ENCODE measurements at places on chromosomes 5 and 9.

DNA sequence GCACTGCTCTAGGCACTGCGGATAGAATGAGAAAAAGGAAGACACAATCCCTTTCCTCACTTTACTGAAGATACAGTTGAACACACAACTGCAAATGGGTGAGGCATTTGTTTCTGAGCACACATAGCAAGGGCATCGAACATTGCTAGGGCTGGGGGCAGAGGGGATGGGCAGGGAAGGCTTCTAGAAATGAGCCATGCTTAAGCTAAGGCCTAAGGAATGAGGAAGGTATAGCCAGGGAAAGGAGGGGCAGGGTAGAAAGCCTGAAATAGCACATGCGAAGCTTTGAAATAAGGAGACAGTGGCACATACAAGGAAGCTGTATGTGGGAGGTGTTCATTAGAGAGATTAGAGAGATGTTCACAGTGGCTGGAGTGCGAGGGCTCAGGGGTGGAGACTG lies 92.7 kb downstream of the KIF4B start:
- no peak for DNase-seq

DNA sequence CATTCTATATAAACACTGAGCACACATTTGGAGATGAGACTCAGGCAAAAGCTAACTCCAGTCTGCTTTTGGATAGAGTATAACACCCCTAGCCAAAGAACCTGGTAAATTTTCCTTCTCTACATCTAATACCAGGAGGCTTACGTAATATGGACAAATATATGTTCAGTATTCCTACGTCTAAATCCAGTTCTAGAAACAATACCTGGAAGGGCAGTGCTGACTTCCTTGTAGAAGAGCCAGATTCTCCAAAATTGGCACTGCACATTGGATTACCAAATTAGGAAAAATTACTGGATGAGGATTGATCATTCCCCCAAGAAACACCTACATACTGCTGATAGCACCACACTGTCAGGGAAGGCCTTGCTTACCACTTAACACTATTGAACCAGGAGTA lies 247.4 kb downstream of the SAXO1 start:
- no peak for DNase-seq

- no peak for DNase-seq
These were observed 412.1 kb upstream of the CLINT1 start for GRCh38 chr5:158270996-158271554.

GRCh38 chr5:21806271-21806670 lies 1046.9 kb downstream of the CDH12 start:
- DNase-seq: no peak

GRCh38 chr9:7467186-7467585 lies 332.4 kb downstream of the DMAC1 start:
- no peak for DNase-seq

DNA sequence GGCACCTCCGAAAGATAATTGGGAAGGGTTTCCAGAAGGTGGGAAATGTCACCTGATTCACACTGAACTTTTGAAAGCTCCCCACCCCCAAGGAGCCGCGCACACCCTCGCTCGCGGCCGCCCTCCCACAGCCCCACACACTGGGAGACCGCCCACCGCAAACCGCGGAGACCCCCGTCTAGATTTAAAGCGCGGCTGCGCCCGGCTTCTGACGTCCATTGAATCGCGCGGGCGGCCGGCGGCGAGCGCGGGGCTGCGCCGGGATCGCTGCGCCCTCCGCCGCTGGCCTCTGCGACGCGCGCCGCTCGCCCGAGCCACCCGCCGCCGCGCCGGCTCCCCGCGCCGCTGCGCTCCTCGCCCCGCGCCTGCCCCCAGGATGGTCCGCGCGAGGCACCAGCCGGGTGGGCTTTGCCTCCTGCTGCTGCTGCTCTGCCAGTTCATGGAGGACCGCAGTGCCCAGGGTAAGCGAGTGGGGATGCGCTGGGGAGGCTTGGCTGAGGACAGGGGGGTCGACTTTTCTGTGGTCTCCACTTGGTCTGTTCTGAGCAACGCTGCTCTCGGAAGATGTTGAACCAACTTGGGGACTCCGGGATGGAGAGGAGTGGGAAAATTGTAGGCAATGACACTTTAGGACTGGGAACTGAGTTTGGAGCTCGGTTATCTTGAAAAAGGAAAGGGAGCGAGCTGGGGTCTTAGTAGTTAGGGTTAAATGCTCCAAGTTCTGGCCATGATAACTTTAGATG lies at the start of gene FST:
FST (plus strand) TSS at position 214 of the 743 bp plus-strand sequence; CDS start at position 377, 163 bp downstream.
- DNase-seq: peak; percentile 79

- DNase-seq: peak; percentile 86
These were observed at the start of gene JAKMIP2 for GRCh38 chr5:147782110-147783028. JAKMIP2 (minus strand) TSS chr5:147782728; CDS start chr5:147671806, 110,922 bp downstream.

GRCh38 chr5:126752081-126752785 lies 24.7 kb upstream of the LMNB1 start:
- DNase-seq: no peak

Data from left forelimb (tissue), 1 donor.